ENCODE measurements at places on chromosomes 12 and 14.

GRCh38 chr12:93682846-93683261 is 5.7 kb downstream of the CRADD start:
- peak; percentile 14 for DNase-seq

- DNase-seq, result no peak
Measured at GRCh38 chr12:78802593-78802992, 62.0 kb upstream of the SYT1 start.

- peak; percentile 39 for DNase-seq
Measured at GRCh38 chr12:116525418-116526001, 33.7 kb upstream of the MAP1LC3B2 start.

GRCh38 chr14:98608071-98609060 is 663.6 kb downstream of the BCL11B start:
- no peak for DNase-seq

- no peak for DNase-seq
Measured at GRCh38 chr14:79791055-79791732, 420.1 kb downstream of the DIO2 start.
